Neural crest cell (in vitro differentiated cells): ENCODE measurements at places on chromosomes 2 and 18. TPM values are rescaled to one million over a fixed set of nuclear protein-coding genes. Genes with fewer than 3 reads are reported as not detected.

GRCh38 chr2:9297807-9298206 is 91.2 kb downstream of the ASAP2 start:
- DNase-seq, result no peak

DNA sequence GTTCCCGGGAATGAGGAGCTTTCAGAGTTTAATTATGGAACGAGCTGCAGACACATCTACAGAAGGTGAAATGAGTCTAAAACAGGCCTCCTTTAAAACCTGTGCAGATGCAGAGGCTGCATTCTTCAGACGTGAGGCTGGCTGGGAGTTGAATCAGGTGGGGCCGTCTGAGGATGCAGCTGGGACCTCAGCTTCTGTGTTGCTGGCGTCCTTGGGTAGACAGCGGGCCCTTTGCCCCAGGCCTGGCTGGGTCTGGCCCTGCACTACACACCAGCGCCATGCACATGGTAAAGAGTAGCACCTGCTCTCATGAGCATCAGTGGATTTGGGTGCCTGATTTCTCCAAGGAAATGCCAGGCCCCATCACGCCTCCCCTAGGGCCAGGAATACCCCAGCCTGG is 67.3 kb downstream of the TMEM18 start:
- DNase-seq, result no peak

DNA sequence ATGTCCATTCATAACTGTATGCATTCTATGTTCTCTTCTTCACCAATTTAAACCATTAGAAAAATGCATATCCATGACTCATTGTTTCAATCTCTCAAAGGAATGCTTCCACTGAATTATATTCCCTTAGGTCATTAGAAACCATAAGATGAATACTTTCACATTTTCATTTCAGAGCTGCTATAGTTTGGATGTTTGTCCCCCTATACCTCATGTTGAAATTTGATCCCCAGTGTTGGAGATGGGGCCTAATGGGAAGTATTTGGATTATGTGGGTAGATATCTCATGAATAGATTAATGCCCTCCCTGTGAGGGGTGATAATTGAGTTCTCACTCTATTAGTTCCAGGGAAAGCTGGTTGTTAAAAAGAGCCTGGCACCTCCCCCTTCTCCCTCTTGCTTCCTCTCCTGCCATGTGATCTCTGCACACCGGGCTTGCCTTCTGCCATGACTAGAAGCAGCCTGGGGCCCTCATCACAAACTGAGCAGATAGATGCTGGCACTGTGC is 35.7 kb downstream of the THUMPD2 start:
- DNase-seq, result no peak

DNA sequence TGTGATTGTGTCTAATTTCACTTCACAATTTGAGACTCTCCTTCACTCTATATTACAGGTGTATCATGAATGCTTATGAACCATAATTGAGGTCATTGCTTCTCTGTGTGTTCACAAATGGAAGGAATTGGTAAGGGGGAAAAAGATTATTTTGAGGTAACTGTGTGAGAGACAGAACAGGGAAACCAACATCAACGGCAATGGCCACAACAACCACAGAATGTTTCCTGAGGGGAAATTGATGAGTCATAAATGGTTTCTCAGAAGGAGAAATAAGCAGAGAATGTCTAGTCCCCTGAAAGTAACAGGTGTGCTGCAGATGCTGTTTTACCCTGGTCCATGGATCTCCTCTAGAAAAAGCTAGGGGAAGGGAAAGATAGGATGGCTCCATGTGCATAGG is 361.2 kb upstream of the GALNT5 start:
- no peak for DNase-seq

GRCh38 chr2:238299803-238300202 is 11.4 kb upstream of the PER2 start:
- DNase-seq, result no peak

DNA sequence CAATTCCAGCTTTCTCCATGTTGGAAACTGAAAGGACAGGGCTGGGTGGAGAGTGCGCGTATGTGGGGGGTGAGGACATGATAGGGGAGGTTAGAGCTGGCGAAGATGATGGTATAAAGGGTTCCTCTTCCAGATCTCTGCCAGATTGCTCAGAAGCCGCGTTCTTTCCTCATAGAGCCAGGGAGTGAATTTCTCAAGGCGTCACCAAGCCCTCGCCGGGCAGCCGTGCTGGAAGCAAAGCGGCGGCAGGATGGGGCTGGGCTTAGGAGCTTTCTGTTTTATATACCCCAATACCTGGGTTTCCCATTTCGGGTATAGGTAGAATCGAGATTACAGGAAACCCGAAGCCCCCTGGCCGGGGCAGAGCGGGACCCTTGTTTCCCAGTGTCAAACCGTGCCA is 43.8 kb downstream of the DDX18 start:
- DNase-seq, result no peak

- DNase-seq, result no peak
Observed at GRCh38 chr2:44118257-44118656, 50.4 kb upstream of the PPM1B start.

- no peak for DNase-seq
Observed at GRCh38 chr2:121721926-121722325, 14.7 kb downstream of the NIFK start.

DNA sequence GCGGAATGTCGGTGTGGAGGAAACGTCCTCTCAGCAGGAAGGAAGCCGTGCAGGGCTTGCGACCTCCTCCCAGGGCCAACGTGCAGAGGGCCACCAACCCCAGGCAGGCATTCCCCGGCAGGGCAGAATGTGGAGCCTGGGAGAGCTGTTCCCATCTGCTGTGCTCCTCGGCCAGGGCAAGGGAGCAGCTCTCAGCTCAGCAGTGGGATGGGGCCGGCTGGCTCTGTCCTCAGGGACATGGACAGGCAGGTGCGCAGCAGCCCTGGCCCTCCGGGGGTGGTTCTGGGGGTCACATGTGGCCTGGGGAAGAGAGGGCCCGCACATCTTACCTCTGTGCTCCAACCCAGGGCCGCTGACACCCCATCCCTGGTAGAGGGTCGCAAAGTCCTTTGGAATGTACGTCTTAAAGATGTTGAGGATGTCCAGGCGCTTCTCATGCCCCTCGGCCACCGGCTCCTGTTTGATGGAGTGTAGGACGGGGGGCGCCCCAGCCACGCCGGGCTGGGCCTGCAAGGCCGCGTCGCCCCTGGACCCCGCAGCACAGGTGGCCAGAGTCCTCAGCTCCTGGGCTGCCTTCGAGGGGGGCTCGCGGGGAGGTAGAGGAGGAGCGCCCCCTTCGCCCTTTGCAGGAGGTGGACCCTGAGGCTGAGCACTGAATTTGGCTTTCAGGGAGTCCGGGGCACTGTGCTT is 116.4 kb downstream of the ZNF516 start:
- DNase-seq, result no peak

DNA sequence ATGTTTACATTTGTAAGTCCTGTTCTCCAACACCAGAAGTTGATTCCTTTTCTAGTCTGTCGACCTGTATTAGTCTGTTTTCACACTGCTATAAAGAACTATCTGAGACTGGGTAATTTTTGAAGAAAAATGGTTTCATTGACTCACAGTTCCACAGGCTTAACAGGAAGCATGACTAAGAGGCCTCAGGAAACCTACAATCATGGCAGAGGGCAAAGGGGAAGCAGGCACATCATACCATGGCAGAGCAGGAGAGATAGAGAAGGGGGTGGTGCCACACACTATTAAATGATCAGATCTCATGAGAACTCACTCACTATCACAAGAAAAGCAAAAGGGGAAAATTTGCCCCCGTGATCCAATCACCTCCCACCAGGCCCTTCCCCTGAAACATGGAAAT is 112.8 kb upstream of the MAP3K20 start:
- no peak for DNase-seq

DNA sequence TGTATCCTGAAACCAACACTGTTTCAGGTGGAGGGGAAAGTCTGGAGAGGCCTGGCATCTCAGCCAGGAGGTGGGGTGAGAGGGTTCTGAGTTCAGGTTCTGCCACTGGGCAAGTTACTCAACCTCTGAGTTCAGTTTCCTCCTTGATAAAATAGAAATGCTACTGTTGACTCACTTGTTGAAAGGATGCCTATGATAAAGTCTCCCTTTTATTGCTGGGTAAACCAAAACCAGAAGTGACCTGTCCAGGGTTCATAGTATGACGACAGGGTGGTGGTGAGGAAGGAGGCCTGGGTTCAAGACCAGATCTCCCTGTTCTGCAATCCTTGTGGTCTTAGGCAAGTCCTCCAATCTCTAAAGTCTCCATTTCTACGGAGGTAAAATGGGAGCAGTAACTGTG is 232.7 kb downstream of the PRKCE start:
- DNase-seq, result no peak

Gene RAX
- total RNA-seq, result not detected in 2 replicates

Gene PLB1
- total RNA-seq, result 0.16 TPM in 1 of 2 replicates, not detected in the other

Gene GLI2
- 48.8 and 49.1 TPM in 2 replicates for total RNA-seq

Gene CABLES1
- 2.2 and 2.3 TPM in 2 replicates for total RNA-seq

Gene MAB21L4
- total RNA-seq, result not detected in 2 replicates

Gene GPR35
- total RNA-seq, result 1.7 and 2.0 TPM in 2 replicates

Gene SERPINB4
- total RNA-seq, result not detected in 2 replicates

Gene ACMSD
- total RNA-seq, result not detected in 2 replicates
